ENCODE measurements at places on chromosomes 4 and X.

DNA sequence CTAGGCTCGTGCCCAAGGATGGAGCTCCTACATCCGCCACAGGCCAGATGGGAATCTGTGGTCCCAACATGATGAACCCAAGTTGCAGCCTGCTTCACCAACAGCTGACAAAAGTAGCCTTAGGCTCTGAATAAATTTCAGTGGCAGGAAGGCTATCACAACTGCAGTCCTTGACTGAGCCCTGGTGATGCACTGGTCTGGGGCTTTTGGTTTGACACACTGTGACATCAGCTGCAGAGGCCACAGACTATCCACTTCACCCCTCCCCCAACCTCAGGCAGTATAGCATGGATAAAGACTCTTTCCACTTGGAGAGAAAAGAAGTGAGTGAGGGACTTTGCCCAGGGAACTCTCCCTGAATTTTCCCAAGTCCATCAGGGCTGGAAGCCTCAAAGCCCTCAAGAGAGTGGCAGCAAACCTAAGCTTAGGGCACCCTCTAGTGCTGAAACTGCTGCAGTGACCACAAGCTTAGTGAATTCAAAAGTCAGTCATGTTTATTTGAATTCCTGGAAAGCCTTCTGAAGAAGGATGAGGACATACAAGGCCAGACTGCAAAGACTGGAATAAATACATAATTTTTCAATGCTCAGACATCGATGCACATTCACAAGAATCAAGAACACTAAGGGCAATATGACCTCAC lies 135.0 kb upstream of the TENT5D start:
- H3K36me3 ChIP-seq: no peaks in the 10 kb centered on the region
- no peaks in the 10 kb centered on the region for H3K4me1 ChIP-seq
- no peak for DNase-seq
- H3K27me3 ChIP-seq: no peaks in the 10 kb centered on the region

DNA sequence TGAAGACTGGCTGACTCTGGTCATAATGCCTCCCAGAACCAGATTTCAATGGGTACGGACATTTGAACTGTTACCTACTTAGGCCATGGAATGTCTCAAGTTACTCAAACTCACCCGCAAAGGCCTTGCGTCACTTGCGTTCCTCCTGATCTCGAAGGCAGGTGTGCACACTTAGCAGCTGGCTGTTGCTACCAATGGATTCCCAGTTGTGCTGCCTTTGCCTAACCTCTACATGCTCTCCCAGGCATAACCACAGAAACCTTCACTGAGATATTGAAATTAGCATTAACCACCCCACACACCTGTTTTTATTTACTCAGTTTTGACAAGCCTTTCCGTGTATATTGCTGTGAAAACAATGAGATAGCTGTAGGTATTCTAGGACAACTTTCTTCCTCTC lies 2.8 kb downstream of the ERVMER34-1 start:
- no peak overlapping the region for H3K27ac ChIP-seq
- no peak for DNase-seq
- no peak overlapping the region for H3K4me3 ChIP-seq

GRCh38 chrX:123190096-123190495 lies 6.0 kb downstream of the GRIA3 start:
- no peaks in the 10 kb centered on the region for H3K36me3 ChIP-seq
- no peak overlapping the region for H3K27ac ChIP-seq
- no peaks in the 10 kb centered on the region for H3K27me3 ChIP-seq
- DNase-seq: no peak

GRCh38 chr4:165874072-165874790 lies 1.2 kb downstream of the TLL1 start:
- peak overlapping the region; percentile 97 for H3K4me3 ChIP-seq
- peaks cover 57% of the 10 kb centered on the region for H3K4me1 ChIP-seq
- no peaks in the 10 kb centered on the region for H3K27me3 ChIP-seq
- no peak for DNase-seq
- H3K27ac ChIP-seq: peak overlapping the region; percentile 96

GRCh38 chrX:78129714-78130113 lies 9.7 kb downstream of the TAF9B start:
- H3K36me3 ChIP-seq: peaks cover 11% of the 10 kb centered on the region
- H3K27ac ChIP-seq: no peak overlapping the region
- no peak overlapping the region for H3K4me3 ChIP-seq
- H3K4me1 ChIP-seq: no peaks in the 10 kb centered on the region
- H3K27me3 ChIP-seq: no peaks in the 10 kb centered on the region

GRCh38 chr4:61275241-61275640 lies 75.1 kb downstream of the ADGRL3 start:
- no peaks in the 10 kb centered on the region for H3K27me3 ChIP-seq
- H3K36me3 ChIP-seq: no peaks in the 10 kb centered on the region
- no peak for DNase-seq
- no peak overlapping the region for H3K4me3 ChIP-seq

- peaks cover 2% of the 10 kb centered on the region for H3K27me3 ChIP-seq
- H3K4me3 ChIP-seq: no peak overlapping the region
- H3K36me3 ChIP-seq: peaks cover 4% of the 10 kb centered on the region
- no peak overlapping the region for H3K27ac ChIP-seq
- no peaks in the 10 kb centered on the region for H3K4me1 ChIP-seq
Measured at GRCh38 chr4:168374772-168375523, 56.4 kb upstream of the DDX60 start.

GRCh38 chr4:131613824-131614216 lies 1535.3 kb upstream of the PCDH10 start:
- no peak overlapping the region for H3K27ac ChIP-seq
- peaks cover 9% of the 10 kb centered on the region for H3K4me1 ChIP-seq
- H3K27me3 ChIP-seq: no peaks in the 10 kb centered on the region
- no peaks in the 10 kb centered on the region for H3K36me3 ChIP-seq

- H3K27me3 ChIP-seq: no peaks in the 10 kb centered on the region
- H3K4me3 ChIP-seq: no peak overlapping the region
- H3K27ac ChIP-seq: no peak overlapping the region
- H3K36me3 ChIP-seq: peaks cover 15% of the 10 kb centered on the region
- no peak for DNase-seq
- peaks cover 17% of the 10 kb centered on the region for H3K4me1 ChIP-seq
Measured at GRCh38 chr4:106258145-106259045, 57.6 kb downstream of the TBCK start.

- H3K36me3 ChIP-seq: no peaks in the 10 kb centered on the region
- H3K4me1 ChIP-seq: peaks cover 52% of the 10 kb centered on the region
- no peak overlapping the region for H3K4me3 ChIP-seq
- no peak for DNase-seq
- no peaks in the 10 kb centered on the region for H3K27me3 ChIP-seq
Measured at GRCh38 chr4:15414551-15415091, 13.2 kb upstream of the C1QTNF7 start.

DNA sequence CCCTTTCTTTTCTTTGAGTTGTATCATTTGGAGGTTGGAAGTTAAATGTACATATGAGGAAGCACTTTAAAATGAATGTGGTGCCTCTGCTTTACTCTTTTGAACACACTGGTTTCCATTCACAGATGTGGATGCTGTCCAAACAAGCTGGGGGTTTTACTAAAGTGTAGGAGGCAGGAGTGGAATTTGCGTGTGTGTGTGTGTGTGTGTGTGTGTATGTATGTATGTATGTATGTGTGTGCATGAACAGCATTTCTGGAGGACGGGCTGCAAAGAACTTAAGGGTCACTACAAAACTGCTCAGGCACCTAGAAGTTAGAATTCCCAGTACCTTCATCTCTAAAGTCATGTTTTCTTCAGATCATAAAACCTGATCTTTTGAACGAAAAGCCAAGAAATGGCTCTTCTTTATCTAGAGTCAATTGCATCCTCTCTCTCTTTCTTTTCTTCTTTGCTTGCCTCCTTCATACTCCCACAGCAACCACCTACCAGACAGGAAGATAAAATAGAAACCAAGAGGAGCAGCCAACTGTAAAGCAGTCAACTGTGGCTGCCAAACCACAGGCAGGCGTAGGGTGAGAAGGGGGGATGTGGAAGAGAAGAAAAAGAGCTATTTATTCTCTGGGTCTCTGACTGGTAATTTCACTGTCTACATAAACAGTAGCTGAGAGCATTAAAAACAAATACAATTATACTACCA lies 177.0 kb upstream of the RASGEF1B start:
- no peaks in the 10 kb centered on the region for H3K36me3 ChIP-seq
- no peak for DNase-seq
- H3K27me3 ChIP-seq: peaks cover 2% of the 10 kb centered on the region
- H3K4me1 ChIP-seq: no peaks in the 10 kb centered on the region
- H3K27ac ChIP-seq: no peak overlapping the region

DNA sequence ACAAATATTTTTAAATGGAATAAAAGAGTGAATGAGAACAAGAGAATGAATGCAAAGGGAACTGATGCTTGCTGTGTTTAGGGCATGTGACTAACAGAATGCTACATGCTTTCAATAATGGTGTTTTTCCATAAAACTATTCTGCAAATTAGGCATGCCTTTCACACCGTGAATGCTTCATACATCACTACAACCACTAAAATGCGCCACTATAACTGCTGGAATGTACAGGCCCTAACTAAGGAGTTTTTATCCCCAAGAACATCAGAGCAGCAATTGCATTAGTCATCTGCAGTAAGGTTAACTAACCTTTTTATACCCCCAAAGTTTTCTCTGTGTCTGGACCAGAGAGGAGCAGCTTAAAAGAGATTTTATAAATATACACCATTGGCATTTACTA lies 190.4 kb downstream of the ARAP2 start:
- H3K4me3 ChIP-seq: no peak overlapping the region
- H3K36me3 ChIP-seq: no peaks in the 10 kb centered on the region
- peaks cover 7% of the 10 kb centered on the region for H3K4me1 ChIP-seq
- no peak for DNase-seq
- no peaks in the 10 kb centered on the region for H3K27me3 ChIP-seq

GRCh38 chr4:147916351-147916750 lies 184.5 kb downstream of the ARHGAP10 start:
- peaks cover 15% of the 10 kb centered on the region for H3K4me1 ChIP-seq
- H3K27me3 ChIP-seq: no peaks in the 10 kb centered on the region
- no peak overlapping the region for H3K4me3 ChIP-seq
- peaks cover 56% of the 10 kb centered on the region for H3K36me3 ChIP-seq

DNA sequence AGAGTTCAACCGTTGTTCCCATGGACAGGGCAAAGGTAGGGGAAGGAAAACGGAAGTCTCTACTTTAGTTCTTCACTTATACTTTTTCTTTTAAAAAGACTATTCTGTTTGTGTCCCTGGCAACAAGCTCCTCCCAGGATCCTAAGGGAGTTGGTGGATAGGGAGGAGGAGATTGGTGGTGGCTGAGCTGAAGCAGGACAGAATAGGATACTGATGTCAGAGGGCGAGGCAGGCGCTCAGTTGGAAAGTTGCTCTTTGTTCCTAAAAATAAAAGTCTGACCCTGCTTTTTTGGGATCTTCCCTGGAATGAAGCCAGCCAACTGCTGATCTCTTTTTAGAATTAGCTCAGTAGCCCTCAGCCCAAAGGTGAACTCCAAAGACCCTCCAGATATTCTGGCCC lies 104.7 kb downstream of the MGST2 start:
- no peaks in the 10 kb centered on the region for H3K36me3 ChIP-seq
- H3K4me3 ChIP-seq: no peak overlapping the region
- H3K4me1 ChIP-seq: no peaks in the 10 kb centered on the region

All from osteocyte (in vitro differentiated cells).